Colonic mucosa (tissue), 4 donors: ENCODE measurements at places on chromosomes 1 and 21. TPM values are rescaled to one million over a fixed set of nuclear protein-coding genes. Genes with fewer than 3 reads are reported as not detected.

GRCh38 chr1:14682941-14683621, 84.6 kb downstream of the KAZN start:
- H3K27me3 ChIP-seq: no peaks in the 10 kb centered on the region
- no peak for DNase-seq
- H3K4me3 ChIP-seq: no peak overlapping the region
- H3K36me3 ChIP-seq: no peaks in the 10 kb centered on the region
- no peak overlapping the region for H3K27ac ChIP-seq
- H3K4me1 ChIP-seq: no peaks in the 10 kb centered on the region

Gene SPRR1B
- not detected for total RNA-seq

DNA sequence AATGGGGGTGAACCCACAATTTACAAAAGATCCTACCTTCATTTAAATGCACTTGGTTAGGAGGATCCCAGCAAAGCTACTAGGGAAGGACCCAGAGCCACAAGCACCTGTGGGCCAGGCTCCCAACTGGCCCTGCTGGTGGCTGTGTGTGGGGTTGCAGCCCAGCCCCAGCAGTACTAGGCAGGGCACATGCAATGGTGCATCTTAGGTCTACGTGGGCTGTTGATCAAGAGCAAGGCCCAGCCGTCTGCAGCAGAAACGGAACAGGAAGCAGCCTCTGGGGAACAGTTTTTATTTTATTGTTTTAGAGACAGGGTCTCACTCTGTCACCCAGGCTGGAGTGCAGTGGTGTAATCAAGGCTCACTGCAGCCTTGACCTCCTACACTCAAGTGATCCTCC, 134.1 kb upstream of the RAB4A start:
- no peak overlapping the region for H3K4me3 ChIP-seq
- no peaks in the 10 kb centered on the region for H3K36me3 ChIP-seq
- no peaks in the 10 kb centered on the region for H3K4me1 ChIP-seq
- no peak overlapping the region for H3K27ac ChIP-seq
- no peak for DNase-seq
- H3K27me3 ChIP-seq: no peaks in the 10 kb centered on the region

- peak; percentile 32 for DNase-seq
- no peaks in the 10 kb centered on the region for H3K4me1 ChIP-seq
- no peak overlapping the region for H3K4me3 ChIP-seq
- H3K36me3 ChIP-seq: no peaks in the 10 kb centered on the region
- no peaks in the 10 kb centered on the region for H3K27me3 ChIP-seq
These were observed 93.9 kb upstream of the COG2 start for GRCh38 chr1:230548357-230548756.

- no peaks in the 10 kb centered on the region for H3K36me3 ChIP-seq
- H3K4me3 ChIP-seq: no peak overlapping the region
- H3K27ac ChIP-seq: no peak overlapping the region
- no peak for DNase-seq
These were observed 143.7 kb downstream of the DNM3 start for GRCh38 chr1:171984850-171985485.

Gene FMOD
- 38.6 TPM for total RNA-seq

Gene SYT14
- total RNA-seq: 0.07 TPM

Gene TPM3
- total RNA-seq: 502 TPM

GRCh38 chr1:2628933-2629626, 3.7 kb downstream of the MMEL1 start:
- no peaks in the 10 kb centered on the region for H3K36me3 ChIP-seq
- no peak overlapping the region for H3K27ac ChIP-seq
- no peaks in the 10 kb centered on the region for H3K4me1 ChIP-seq

Gene TRAF3IP3
- total RNA-seq: 3.2 TPM

Gene ADORA1
- 0.42 TPM for total RNA-seq

Gene MX1
- 17.7 TPM for total RNA-seq

DNA sequence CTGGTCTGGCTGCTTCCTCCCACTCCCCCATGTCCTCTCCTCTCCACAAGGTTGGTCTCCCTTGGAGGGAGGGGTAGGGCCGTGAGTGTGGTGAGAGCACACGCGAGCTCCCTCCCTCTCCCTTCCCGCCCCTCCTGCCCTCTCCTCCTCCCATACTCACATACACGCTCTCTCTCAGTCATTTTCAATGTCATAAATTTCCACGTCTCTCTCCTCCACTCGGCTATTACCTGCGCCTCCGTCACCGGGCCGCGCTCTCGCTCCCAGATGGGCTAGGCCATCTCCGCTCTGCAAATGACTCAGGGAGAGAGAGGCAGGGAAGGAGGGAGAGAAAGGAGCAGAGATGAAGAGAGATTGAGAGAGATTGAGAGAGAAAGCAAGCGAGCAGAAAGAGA, 36.7 kb upstream of the DMBX1 start:
- peaks cover 18% of the 10 kb centered on the region for H3K27me3 ChIP-seq
- DNase-seq: no peak
- H3K4me3 ChIP-seq: no peak overlapping the region
- H3K36me3 ChIP-seq: no peaks in the 10 kb centered on the region
- no peak overlapping the region for H3K27ac ChIP-seq
- no peaks in the 10 kb centered on the region for H3K4me1 ChIP-seq

Gene L1TD1
- total RNA-seq: 5.7 TPM

- no peak overlapping the region for H3K4me3 ChIP-seq
- DNase-seq: no peak
- no peaks in the 10 kb centered on the region for H3K4me1 ChIP-seq
- H3K27ac ChIP-seq: no peak overlapping the region
These were observed 129.8 kb downstream of the CNIH3 start for GRCh38 chr1:224745924-224746323.

- no peaks in the 10 kb centered on the region for H3K36me3 ChIP-seq
- H3K4me1 ChIP-seq: no peaks in the 10 kb centered on the region
- no peak for DNase-seq
- H3K27me3 ChIP-seq: no peaks in the 10 kb centered on the region
- H3K27ac ChIP-seq: no peak overlapping the region
These were observed 93.6 kb upstream of the ACTRT2 start for GRCh38 chr1:2927393-2928360.

Gene WNT4
- total RNA-seq: 2.7 TPM

Gene HCN3
- 12.4 TPM for total RNA-seq

DNA sequence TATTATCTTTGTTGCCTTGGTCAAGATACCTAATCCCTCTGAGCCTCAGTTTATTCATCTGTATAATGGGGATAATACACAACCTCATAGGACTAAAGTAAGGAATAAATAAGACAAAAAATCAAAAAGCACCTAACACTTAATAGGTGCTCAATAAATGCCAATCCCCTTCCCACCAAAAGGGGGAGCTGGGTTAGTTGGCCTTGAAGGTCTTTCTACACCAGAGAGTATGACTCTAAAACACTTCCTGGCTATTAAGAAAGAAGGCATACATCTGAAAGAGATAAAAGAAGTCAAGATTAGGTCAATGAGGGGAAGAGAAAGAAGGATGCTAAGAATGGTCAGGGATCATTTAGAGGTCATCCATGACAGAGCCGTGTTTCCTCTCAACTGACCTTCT, 11.1 kb downstream of the VSIG8 start:
- no peaks in the 10 kb centered on the region for H3K36me3 ChIP-seq
- no peak overlapping the region for H3K27ac ChIP-seq
- no peaks in the 10 kb centered on the region for H3K27me3 ChIP-seq

- H3K4me1 ChIP-seq: no peaks in the 10 kb centered on the region
- no peaks in the 10 kb centered on the region for H3K27me3 ChIP-seq
- no peak overlapping the region for H3K4me3 ChIP-seq
These were observed 56.7 kb downstream of the SRSF11 start for GRCh38 chr1:70277875-70278274.

- H3K4me1 ChIP-seq: no peaks in the 10 kb centered on the region
- no peaks in the 10 kb centered on the region for H3K27me3 ChIP-seq
- no peak overlapping the region for H3K27ac ChIP-seq
- no peak for DNase-seq
- no peak overlapping the region for H3K4me3 ChIP-seq
- H3K36me3 ChIP-seq: no peaks in the 10 kb centered on the region
These were observed 203.8 kb downstream of the PTPRC start for GRCh38 chr1:198842686-198843085.

Gene PLA2G2F
- not detected for total RNA-seq

DNA sequence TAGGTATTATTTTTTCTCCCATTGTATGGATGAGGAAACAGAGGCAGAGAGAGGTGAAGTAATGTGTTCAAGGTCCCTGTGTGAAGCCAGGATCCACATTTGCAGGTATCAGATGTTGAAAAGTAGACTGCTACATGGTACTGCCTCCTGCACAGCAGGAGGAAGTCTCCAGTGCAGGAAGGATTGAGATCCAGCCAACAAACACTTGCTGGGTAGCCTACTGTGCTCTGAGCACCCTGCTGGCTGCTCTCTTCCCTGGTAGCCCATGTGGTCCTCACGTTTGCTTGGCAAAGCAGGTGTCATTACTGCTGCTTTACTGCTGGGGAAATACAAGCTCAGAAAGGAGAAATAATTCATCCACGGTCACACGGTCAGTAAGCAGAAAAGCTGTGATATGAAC, 21.3 kb upstream of the GRIK3 start:
- no peak overlapping the region for H3K4me3 ChIP-seq
- H3K27ac ChIP-seq: no peak overlapping the region
- no peaks in the 10 kb centered on the region for H3K36me3 ChIP-seq
- no peaks in the 10 kb centered on the region for H3K4me1 ChIP-seq
- no peak for DNase-seq
- H3K27me3 ChIP-seq: no peaks in the 10 kb centered on the region

Gene FMO2
- 1.1 TPM for total RNA-seq

DNA sequence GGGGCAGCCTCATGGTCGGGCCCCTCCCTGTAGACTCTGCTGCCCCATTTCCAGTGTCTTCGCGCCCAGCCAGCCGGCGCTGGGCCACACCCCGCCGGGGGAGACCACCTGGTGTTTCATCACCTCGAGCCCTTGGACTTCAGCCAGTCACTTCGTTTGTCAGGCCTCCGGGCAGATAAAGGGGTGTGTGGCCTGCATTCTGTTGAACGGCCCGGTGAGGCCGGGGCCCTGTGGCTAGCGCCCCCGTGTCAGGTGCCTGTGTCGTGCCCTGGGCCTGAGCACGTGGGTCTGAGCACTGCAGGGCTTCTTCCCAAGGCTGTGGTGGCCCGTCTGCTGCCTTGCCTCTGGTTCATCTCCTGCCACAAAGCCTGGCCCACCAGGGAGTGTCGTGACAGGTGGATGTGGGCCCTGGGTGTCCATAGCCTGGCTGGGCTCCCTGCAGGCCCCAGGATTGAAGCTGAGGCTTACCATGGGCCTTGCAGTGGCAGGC, 65.2 kb upstream of the DIP2A start:
- no peaks in the 10 kb centered on the region for H3K27me3 ChIP-seq
- peaks cover 8% of the 10 kb centered on the region for H3K36me3 ChIP-seq
- no peaks in the 10 kb centered on the region for H3K4me1 ChIP-seq
- no peak for DNase-seq

DNA sequence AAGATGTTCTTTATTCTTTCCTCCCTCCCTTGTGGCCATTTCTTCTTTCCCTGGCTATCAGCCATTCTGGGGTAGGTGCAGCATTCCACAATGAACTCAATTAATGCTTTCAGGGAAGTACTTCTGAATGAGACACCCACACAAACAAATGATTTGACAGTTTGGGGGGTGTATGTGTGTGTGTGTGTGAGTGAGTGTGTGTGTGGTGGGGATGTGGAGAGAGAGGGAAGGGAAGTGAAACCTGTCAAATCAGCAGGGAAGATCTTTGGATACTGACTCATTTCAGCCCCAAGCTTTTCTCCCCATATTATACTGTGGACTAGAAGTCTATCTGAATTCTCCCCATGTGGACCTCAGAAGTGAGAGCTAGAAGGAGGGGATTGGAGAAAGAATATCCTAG, 154.9 kb upstream of the CD34 start:
- H3K27me3 ChIP-seq: no peaks in the 10 kb centered on the region
- H3K4me1 ChIP-seq: no peaks in the 10 kb centered on the region
- no peaks in the 10 kb centered on the region for H3K36me3 ChIP-seq
- H3K4me3 ChIP-seq: no peak overlapping the region

DNA sequence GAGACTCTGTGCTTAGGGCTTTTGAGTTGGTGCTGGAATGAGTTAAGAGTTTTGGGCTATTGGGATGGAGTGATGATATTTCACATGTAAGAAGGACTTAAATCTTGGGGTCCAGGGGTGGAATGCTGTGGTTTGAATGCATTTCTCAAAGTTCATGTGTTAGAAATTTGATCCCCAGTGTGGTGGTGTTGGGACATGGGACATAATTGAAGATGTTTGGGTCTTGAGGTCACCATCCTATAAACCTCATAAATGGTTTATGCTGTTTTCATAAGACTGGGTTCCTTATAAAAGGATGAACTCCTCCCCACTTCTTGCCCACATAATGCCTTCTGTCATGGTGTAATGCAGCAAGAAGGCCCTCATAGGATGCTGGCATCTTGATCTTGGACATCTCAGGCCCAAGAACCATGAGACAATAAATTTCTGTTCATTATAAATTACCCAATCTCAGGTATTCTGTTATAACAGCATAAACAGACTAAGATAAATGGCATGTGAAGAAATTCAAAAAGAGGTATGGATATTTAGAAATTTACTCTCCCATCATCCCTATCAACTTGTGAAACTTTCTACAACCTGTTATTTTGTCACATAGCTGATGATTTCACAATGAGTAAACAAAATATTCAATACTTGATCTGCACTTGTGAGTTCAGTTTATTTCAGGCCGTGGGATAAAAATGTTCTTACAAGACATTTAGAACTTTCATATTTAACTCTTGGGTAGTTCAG, 48.0 kb upstream of the NEK7 start:
- no peaks in the 10 kb centered on the region for H3K27me3 ChIP-seq
- H3K4me1 ChIP-seq: no peaks in the 10 kb centered on the region
- no peak for DNase-seq
- no peaks in the 10 kb centered on the region for H3K36me3 ChIP-seq
- H3K4me3 ChIP-seq: no peak overlapping the region

DNA sequence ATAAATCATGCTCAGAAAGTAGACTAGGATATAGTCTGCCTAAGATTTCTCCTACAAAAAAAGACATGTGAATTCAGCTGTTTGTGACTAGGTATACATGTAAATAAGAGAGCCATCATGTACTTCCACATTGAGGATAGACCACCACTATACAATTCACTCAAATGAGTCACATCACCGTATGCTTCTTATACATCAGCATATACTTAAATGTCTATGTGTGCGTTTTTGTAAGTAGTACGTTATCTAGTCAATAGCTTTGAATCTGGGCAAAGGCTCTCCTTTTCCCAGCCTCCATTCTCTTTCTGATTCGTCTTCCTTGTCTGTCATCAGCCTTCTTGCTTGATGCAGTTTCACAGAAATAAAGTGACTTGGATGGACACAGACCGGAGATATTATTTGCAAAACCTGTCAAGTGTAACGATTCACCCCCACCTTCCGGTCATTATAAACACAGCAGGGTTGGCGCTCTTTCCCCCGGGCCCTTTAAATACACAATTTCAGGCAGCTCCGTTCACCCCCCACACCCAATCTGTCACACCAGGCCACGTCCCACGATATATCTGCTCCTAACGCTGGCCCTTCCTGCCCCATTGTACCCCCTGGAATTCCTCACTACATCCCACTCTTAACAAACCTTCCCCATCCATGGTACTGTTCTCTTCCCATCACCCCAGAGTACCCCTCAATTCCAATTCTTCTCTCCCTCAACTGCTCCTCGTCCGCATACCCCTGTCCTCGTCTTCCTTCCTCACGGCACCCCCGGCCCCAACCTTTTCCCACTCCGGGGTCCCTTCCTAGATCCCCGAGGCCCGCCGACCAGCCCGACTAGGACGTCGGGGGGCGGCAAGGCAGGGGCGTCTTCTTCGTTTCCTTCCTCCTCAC, 636 bp downstream of the VAMP4 start:
- no peaks in the 10 kb centered on the region for H3K36me3 ChIP-seq
- H3K4me3 ChIP-seq: peak overlapping the region; percentile 85
- peaks cover 10% of the 10 kb centered on the region for H3K4me1 ChIP-seq
- peak; percentile 57 for DNase-seq
- peak overlapping the region; percentile 97 for H3K27ac ChIP-seq
